ENCODE measurements at places on chromosomes 6 and 20.

- DNase-seq, result no peak
These were observed 80.7 kb upstream of the CLDN20 start for GRCh38 chr6:155183095-155183494.

GRCh38 chr6:106533054-106533453 lies 96.2 kb downstream of the RTN4IP1 start:
- DNase-seq, result no peak

- DNase-seq, result no peak
These were observed 21.0 kb downstream of the RNASET2 start for GRCh38 chr6:166935353-166935752.

DNA sequence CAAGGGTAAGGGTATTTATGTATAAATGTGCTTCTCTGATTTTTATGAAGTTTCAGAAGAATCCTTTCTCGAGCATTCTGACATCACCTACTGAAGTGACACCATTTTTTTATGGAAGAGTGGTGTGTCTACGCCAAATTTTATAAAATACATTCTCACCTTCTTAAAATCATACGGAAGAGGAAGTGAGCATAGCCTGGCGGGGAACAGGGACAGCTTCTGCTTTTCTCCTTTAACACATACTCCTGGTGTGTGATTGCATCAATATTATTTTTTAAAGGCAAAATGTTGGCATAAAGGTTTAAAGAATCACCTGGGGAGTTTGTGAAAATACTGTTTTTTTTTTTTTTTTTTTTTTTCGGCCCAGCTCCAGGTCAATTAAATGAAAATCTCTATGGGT lies 733.6 kb upstream of the MAN1A1 start:
- DNase-seq, result no peak

DNA sequence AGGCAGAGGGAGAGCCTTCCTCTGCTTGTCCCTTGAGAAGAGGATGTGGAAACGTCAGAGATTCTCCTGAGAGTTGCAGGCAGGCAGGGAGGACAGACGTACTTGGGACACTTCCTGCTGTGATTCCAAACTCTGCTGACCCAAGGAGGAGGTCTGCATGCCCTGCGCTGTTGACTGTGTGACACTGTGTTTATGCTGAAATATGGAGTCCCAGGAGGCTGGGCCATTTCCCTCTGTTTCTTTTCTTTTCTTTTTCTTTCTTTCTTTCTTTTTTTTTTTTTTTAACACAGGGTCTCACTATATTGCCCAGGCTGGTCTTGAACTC lies 63.5 kb upstream of the BHLHE23 start:
- DNase-seq, result no peak

DNA sequence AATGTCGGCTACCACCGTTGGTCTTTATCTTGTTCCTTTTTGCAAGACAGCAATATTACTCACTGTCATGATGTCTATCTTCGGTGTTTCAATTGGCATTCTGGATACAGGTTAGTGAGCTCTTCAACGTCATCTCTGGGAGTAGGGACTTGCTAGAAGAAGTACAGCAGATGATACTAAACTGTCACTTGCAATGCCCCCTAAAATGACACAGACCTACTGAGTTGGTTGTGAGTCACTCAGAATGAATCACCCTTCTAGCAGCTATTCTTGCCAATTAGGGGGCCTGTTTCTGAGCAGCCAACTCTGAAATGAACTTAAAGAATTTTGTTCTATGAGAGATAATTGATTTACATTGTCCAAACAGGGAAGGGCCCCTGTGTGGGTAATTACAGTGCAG lies 176.5 kb downstream of the SLC16A10 start:
- DNase-seq, result peak; percentile 13

DNA sequence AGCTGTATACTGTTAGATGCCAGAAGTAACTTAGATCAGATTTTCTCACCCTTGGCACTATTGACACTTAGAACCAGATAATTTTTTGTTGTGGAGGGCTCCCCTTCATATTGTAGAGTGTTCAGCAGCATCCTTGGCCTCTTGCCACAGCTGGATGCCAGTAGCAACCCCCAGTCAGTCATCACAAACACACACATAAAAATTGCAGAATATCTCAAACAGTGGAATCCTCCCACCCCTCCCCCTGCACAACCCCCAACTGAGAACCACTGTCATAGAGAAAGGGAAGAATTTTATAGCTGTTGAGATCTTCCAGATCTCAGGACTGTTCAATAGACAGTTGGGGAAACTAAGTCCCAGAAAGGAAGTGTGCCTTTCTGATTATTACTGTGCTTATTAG lies 81.2 kb upstream of the VSTM2L start:
- no peak for DNase-seq

- no peak for DNase-seq
These were observed 3.6 kb upstream of the PLCB1 start for GRCh38 chr20:8128291-8129060.

- no peak for DNase-seq
These were observed 364.9 kb downstream of the GRIK2 start for GRCh38 chr6:101758368-101758767.

DNA sequence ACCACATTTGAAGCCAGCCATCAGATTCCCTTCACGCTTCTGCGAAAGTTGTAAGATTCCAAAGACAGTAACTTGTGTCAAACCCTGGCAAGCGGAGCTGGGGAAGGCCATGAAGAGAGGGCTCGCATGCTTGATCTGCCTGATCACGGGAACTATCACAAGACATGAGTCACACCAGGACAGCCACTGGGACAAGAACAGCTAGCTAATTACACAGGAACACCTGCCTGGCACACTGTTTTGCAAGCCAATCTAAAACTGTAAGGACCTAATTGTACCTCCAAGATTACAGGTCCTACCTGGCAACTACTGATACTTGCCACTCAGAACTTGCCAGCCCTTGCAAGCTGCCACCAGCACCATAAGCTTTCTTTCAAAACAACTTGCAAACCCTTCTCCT lies 289.3 kb downstream of the KIF16B start:
- DNase-seq, result no peak

DNA sequence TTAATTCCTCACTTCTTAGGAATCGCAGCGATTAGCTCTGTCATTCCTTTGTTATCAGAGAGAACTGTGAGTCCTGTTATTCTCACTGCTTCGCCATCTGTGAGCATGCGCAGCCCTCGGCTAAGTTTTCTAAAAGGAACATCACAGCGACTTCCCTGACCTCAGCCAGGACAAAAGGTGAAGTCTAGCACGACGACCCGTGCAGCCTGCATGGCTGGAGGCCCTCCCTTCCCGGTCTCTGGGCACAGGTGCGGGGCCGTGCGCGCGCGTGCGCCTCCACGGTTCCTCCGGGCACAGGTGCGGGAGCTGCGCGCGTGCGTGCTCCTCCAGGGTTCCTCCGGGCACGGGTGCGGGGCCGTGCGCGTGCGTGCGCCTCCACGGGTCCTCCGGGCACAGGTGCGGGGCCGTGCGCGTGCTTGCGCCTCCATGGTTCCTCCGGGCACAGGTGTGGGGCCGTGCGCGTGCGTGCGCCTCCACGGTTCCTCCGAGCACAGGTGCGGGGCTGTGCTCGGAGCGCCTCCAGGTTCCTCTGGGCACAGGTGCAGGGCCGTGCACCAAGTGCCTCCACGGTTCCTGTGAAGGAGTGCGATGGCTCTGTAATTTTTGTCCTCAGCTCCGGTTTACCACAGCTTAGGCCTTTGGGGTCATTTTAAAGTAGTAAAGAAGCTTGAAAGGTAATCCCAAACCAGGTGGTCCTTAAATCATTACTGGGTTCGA lies 212.3 kb downstream of the ERMARD start:
- DNase-seq, result no peak

GRCh38 chr20:45092898-45093297 lies 8.0 kb downstream of the KCNS1 start:
- DNase-seq, result no peak

- DNase-seq, result no peak
These were observed 611.9 kb upstream of the MAP3K7 start for GRCh38 chr6:91198588-91199255.

GRCh38 chr20:14049111-14049510 lies 53.8 kb downstream of the MACROD2 start:
- no peak for DNase-seq

GRCh38 chr6:86949771-86950170 lies 12.4 kb downstream of the HTR1E start:
- DNase-seq, result no peak

- no peak for DNase-seq
These were observed 166.3 kb upstream of the EEF1E1 start for GRCh38 chr6:8268606-8269005.

DNA sequence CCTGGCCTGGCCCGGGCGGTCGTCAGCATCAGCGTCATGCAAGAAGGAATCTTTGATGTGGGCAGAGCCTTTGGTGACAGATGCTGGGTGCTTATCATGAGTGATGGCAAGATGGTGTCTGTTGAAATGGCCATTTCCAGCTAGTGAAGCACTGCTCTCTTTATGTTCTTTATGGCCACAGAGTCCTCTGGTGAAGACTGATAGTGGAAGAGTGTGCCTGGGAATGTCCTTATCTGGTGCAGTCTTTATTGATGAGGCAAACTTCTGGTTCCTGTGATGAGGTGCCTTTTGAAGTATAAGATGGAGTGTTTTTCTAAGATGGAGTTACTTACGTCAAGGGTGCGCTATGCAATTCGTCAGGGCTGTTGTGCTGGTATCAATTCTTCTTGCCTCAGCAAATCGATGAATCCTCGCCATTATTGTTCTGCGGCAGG lies 22.6 kb upstream of the CCR6 start:
- DNase-seq, result no peak

All from activated CD4-positive, alpha-beta T cell treated with anti-CD3 and anti-CD28 coated beads, Interleukin-2, Interleukin-4, amounts not matched to agents 100 ng/mL and 50 ng/mL, durations not matched to agents 16 hours and 8 hours (primary cell).